ENCODE measurements at places on chromosomes 5 and 9. TPM values are rescaled to one million over a fixed set of nuclear protein-coding genes. Genes with fewer than 3 reads are reported as not detected.

PCDHA1 gene
- 0.18 TPM for polyA plus RNA-seq

CHMP5 gene
- 108 TPM for polyA plus RNA-seq

OTP gene
- 0.03 TPM for polyA plus RNA-seq

C9orf50 gene
- polyA plus RNA-seq = not detected

ANKRD18B gene
- 4.2 TPM for polyA plus RNA-seq

OR1J2 gene
- polyA plus RNA-seq = 0.21 TPM

NSMF gene
- 33.0 TPM for polyA plus RNA-seq

HTR4 gene
- polyA plus RNA-seq = not detected

ZDHHC12 gene
- 66.2 TPM for polyA plus RNA-seq

TLX3 gene
- not detected for polyA plus RNA-seq

ALDOB gene
- polyA plus RNA-seq = not detected

DNA sequence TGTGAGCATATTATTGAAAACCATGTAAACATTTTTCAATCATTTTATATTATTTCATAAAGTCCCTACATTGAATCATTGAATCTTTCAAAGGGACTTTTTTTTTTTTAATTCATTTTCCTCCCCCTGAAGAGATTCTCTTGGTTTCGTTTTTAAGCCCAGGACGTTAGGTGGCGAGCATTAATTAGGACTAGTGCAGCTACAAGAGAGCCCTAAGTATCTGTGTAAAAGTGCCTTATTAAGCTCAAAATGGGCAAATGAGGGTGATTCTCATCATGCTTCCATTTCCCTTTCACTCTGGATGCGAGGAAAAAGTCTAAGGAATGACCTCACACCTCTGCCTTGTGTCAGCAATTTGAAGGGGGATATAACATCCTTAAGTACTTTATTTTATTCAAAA lies 517.9 kb upstream of the ITGA1 start:
- no peak for DNase-seq

- DNase-seq = no peak
Measured at GRCh38 chr5:97531549-97531948, 348.5 kb upstream of the RIOK2 start.

DNA sequence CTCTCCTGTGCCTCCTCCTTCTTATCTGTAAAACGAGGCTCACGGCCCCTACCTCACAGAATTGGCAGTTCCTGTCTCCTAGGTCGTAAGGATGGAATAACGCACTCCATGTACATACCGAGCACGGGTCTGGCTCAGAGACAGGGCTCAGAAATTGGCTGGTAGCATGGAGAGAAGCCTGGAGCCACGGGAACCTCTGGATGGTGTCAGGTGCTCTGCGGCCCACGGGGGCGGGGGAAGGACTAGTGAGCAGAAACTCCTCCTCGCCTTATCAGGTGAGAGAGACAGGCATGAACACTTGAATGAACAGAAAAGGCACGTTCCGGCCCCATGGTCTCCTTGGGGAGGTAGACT lies 15.4 kb upstream of the C5orf47 start:
- no peak for DNase-seq

GRCh38 chr5:135341696-135342550 lies 57.1 kb downstream of the MACROH2A1 start:
- no peak for DNase-seq

DNA sequence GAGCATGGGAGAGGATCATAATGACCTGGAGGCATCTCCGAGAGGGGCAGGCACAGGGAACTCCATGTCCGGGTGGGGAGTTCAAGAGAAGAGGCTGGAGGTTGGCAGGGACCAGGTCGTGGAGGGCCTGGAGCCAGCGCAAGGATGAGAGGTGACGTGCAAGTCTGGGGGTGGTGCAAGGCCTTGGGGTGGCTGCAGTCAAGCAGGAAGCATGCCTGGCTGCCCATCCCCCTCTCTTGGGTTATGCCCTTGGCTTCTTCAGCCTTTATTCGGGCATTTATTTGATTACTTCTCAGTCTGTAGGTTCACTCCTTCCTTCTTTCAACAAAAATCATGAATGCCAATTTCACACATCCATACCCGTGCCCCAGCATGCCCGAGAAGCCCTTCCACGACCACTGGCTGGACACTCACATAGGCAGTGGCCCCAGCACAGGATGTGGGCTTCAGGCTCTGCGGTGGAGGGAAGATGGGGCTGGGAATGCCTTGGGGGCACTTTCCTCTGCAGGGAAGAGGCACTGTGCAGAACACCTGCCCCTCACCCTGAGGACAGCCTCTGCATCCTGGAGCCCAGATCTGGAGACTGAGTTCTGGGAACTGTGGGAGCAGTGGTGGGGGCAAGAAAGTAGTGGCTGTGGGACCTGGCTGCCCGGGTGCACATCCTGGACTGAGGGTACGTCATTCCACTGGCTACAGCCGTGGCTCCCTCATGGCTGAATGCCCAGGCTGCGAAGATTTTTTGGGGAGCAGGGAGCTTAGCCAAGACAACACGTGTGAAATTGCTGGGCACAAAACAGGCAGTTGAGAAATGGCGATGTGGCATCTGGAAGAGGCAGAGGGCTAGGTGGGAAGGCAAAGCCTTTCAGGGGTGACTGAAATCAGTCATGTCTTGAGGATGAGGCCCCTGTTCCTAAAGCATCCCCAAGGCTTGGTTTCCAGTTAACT lies 38.6 kb downstream of the CRB2 start:
- no peak for DNase-seq

DNA sequence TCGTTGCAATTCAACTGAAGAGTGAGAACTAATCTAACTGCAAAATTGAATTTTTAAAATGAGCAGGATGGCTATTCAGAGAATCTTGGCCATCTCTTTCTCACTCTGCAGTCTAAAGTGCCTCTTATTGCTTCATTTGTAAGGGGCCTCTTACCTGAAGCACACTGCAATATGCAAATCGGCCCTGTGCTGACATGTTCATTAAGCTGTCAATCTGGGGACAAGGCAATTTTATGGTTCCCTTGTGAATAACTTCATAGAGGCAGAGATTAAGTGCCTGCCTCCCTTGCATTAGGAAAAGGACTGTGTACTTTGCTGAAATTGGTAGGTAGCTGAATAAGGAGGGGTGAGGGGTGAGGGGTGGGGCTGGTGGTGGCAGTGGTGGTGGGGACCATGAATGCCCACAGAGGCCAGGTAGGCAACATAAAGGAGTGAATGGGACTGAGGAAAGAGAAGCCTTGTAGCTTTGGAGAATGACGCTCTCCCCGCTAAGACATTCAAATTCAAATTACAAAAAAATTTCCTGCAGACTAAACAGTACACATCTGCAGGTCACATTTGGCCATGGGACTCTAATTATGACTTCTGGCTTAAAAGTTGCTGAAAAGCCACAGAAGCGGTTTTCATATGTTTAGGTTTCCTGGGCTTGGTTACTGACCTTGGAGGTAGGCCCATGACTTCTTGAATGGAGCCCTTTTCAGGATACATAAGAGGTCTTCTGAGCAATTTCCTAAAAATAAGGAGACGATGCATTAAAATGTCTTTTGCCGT lies 25.0 kb downstream of the TNFSF8 start:
- DNase-seq = no peak

DNA sequence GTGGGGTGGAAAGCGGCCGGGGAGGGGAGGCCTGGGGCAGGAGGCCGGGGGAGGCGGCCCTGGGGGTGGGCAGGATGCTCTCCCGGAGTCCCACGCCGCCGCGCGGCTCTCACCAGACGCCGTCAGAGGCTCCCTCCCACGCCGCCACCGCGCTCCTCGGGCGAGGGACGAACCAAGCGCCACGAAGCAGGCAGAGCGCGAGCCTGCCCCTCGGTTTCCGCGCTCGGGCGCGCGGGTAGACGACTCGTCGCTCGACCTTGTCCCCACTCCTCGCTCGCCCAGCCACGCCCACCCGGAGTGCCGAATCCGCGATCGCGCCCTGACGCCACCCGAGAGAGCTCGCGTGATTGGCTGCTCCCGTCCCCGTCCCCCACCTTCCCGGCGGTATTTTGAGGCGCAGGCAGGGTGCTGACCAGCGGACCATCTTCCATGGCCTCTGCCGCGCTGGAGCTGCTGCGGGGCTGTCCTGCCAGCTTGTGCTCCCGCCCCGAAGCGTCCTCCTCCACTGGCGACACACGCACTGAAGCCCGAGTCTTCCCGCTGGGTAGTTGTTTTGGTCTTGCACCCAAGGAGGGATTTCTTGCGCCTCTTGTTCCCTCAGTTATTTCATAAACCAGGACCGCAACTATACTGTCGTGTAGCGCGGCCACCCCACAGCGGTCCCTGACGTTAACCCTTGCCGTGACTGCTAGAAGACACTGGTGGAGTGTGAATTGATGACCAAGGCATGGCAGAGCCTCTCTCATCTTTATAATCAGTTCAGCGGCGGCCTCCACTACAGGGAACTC lies at the start of gene GNE:
Gene GNE (minus strand): TSS at position 241 of the 788 bp plus-strand sequence. CDS start 9,093 bp downstream, outside the sequence.
- peak; percentile 83 for DNase-seq

DNA sequence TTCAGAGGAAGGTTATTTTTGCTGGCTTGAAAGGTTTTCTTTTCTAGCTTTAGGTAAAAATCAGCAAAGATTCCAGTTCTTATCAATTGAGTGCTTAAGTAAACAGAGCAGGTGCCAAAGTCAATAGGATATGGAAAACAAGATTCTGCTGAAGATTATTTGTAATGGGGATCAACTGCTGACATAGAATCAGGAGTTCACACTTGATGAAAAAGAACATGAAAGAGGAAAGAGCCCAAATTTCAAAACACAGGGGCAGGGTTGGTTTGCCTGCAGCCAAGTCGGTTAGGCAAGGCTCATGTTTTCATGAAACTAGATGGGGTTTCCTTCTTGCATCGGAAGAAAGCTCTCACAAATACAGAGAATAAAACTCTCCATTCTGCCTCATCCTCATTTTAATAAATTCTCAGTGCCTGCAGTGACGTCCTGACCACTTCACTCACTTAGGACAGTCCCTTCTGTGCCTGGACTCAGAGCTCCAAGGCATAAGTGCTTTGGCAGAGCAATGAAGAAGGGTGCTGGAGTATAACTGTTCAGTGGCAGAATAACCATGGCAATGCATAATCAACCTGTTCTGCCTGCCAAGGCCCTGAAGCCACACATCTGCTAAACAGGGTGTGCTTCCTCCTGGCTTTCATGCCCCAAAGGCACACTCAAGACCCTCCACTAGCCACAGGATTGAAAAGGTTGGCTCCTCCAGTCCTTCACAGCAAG lies 179.6 kb downstream of the GNAQ start:
- DNase-seq = no peak

DNA sequence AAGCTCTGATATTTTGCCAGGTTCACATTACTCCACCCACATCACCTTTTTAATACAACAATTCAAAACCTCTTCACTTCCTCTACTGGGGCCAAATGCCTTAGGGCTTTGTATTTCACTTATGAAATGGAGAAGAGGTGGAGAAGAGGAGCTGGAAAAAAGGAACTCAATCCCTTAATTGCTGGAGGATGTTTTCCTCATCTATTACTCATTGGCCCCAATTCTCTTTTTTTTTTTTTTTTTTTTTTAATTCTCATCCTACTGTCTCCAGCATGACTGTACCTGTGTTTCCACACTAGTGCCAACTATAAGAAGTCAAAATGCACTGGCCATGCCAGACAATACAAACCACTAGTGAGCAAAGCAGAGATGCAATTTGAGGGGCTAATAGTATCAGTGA lies 20.9 kb downstream of the FAM13B start:
- DNase-seq = no peak

- DNase-seq = no peak
Measured at GRCh38 chr9:124885551-124885950, 23.6 kb downstream of the ARPC5L start.

GRCh38 chr9:136974817-136975535 lies 2.3 kb upstream of the PTGDS start:
- no peak for DNase-seq

GRCh38 chr9:95587021-95587964 lies 70.5 kb upstream of the PTCH1 start:
- no peak for DNase-seq

- DNase-seq = no peak
Measured at GRCh38 chr5:28678899-28679298, 1640.5 kb upstream of the CDH9 start.

DNA sequence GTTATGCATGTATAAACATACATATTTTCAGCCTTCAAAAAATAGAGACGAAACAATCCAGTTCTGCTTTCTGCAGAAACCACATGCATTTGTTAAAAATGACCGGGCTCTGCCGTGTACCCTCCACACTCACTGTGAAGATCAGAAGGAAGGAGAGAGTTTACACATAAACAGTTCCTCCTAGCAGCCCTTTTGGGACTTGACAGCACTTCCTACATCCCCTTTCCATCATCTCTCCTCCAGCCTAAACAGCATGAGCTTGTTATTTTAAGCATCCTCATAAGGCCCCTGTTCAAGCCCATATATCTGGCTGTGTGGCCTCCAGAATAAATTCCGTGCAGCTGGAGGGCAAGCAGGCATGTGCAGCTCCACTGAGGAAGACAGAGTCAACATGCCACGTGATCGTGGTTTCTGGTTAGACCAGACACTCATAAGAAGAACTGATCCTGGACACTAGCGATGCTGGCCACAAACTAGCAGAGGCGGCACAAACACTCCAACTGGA lies 42.2 kb downstream of the NIPAL4 start:
- DNase-seq = no peak

DNA sequence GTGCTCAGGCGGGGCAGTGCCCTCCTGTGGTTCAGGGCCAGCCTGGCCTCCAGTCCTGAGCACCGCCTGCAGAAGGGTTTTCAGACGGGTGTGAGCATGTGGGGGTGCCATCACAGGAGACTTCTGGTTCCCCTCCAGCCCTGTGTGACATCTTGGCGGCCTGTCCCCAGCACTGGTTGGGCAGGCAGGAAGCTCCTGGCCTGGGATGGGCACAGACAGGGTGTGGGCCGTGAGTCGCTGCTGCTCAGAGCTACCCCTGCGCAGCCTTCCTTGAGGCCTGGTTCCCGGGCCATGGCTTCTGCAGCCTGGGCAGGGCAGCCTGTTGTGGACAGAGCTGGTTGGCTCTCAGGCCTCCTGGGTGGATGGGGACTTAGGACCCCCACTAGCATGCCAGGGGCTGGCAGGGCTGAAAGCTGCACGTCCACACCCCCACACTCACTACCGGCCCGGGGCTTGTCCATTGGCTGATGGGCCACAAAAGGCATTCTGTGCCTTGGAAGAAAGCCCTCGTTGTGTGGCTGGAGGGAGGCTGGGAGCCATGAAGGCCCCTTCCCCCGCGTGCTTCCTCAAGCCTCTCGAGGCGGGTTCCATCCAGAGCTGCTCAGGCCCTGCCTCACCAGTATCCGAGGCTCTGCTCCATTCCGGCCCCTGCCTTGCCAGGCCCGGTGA lies 58.7 kb downstream of the RXRA start:
- DNase-seq = no peak

DNA sequence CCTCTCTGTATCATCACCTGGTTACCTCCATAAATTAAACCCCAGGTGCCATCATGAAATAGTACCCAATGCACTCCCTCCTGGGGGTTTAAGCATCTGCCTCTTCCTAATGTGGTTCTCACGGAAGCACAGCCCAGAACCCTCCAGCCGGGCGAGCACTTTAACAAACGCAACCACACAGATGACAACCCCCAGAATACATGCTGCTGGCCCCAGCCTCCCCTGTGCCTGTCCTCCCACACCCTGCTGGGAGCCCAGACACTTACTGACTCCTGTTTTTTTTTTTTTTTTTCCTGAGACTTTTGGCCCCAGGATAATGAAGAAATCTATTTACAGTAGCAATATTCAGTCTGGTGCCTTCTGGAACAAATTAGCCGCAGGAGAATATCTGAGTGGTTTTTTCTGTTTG lies 50.0 kb upstream of the COL5A1 start:
- no peak for DNase-seq

All from A549 (cell line).